ENCODE measurements at places on chromosomes 2 and 18. TPM values are rescaled to one million over a fixed set of nuclear protein-coding genes. Genes with fewer than 3 reads are reported as not detected.

- DNase-seq = no peak
Measured at GRCh38 chr2:74659462-74659861, 5.4 kb downstream of the SEMA4F start.

GRCh38 chr2:10157293-10157692, 34.8 kb downstream of the RRM2 start:
- peak; percentile 68 for DNase-seq

DNA sequence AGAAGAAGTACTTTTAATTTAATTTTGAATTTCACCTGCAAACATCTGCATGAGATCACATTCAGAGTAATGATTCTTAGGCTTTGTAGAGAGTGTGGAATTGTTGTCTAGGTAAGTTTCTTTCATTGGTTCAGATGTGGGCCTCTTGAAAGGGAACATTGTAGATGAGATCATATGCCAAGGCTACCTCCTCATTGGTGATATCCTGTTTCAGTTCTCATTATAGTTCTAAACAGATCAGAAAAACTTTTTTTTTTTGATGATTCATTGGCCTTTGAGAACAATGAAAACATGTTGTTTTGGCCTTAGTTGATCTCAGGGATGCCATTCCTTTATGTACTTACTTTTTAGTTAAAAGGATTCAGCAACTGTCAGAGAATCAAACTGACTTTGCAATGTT, 44.5 kb downstream of the EML6 start:
- no peak for DNase-seq

DNA sequence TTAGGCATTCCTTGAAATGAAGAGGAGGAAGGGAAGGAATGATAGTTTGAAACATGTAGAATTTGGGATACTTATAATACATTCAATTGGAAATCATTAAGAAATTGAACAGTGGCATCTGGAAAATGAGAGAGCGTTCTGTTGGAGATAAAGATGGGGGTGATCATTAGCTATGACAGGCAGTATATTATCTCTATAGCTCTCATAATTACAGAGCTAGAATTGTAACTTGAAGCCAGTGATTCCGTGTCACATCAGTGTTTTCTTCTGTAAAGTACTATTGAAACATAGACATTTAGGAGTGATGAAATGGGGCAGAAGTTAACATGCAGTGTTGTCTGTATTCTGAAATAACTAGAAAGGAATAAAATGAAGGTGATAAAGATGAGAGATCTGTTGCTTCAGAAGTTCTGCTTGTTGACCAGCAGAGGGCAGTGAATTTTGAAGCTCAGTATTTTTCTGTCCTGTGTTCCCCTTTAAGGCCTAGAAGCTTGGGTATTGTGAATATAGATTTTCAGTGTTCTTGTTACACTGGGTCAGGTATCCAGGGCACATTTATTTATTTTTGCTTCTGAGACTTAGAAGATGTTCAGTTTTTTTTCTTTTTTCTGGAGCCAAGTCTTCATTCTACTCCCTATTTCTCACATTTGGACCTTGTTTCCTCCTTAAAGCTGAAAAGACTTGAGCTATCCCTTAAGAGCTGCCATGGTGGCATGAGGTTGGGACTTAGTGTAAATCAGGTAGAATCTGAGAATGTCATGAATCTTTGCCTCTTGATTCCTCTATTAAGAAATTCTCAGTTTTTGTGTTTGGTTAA, 157.4 kb downstream of the TAF4B start:
- no peak for DNase-seq

DNA sequence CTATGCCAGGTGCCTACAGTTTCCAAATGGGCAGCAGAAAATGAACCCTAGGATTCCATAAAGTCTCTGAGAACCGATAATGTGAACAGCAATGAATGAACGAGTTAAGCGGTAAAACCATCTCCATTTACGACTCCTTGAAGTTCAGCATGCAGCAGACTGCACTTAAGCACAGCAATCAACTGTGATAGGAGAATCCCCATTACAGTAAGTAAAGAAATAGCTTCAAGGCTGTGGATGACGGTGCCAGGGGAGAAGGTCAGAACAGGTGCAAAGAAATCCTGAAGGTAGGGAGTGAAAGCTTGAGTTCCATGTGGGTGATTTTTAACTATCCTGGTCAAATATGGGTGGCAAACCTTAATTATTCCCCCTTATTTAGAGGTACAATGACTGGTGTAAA, 444.4 kb downstream of the NCKAP5 start:
- DNase-seq = no peak

- DNase-seq = no peak
Measured at GRCh38 chr2:157789933-157790511, 86.1 kb downstream of the ACVR1 start.

DNA sequence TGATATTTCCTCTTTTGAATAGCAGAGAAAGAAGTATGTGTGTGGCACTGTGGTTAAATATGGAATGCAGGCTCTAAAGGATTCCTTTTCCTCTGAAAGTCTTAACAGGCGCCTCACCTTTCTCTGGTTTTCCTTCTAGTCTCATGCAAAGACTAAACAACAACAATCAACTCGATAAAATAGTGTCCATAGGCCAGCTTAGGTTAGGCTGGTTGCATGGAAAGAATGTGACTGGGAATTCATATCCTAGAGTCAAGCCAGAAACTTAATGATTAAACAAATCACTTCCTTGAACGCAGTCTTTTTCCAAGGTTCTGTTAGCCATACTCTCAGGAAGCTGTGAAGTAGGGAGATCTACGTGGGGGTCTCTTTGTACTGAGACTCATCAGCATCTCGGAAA, 800.8 kb upstream of the ID2 start:
- no peak for DNase-seq

- DNase-seq = peak; percentile 51
Measured at GRCh38 chr2:70943205-70943871, 7.6 kb downstream of the ATP6V1B1 start.

DNA sequence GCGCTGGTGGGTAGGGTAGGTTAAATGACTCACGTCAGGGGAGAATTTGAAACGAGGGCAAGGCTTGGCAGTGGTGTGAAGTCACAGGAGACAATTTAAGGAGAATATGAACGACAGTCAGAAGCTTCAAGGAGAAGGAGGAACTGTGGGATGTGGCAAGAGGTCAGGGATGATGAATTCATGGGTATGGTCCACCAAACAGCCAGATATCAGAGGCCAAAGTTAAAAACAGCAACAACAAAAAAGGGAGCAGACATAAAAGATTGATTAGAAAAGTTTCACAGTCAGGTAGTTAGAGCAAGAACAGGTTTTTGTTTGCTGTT, 1.4 kb upstream of the ZNF396 start:
- DNase-seq = no peak

The CABYR gene
- total RNA-seq = 12.2 TPM

The SGO2 gene
- 10.8 TPM for total RNA-seq
